ENCODE measurements at places on chromosomes 16 and 17. TPM values are rescaled to one million over a fixed set of nuclear protein-coding genes. Genes with fewer than 3 reads are reported as not detected.

TPSB2 gene
- total RNA-seq, result not detected

CD300H gene
- total RNA-seq, result not detected

SPHK1 gene
- 5.7 TPM for total RNA-seq

DNA sequence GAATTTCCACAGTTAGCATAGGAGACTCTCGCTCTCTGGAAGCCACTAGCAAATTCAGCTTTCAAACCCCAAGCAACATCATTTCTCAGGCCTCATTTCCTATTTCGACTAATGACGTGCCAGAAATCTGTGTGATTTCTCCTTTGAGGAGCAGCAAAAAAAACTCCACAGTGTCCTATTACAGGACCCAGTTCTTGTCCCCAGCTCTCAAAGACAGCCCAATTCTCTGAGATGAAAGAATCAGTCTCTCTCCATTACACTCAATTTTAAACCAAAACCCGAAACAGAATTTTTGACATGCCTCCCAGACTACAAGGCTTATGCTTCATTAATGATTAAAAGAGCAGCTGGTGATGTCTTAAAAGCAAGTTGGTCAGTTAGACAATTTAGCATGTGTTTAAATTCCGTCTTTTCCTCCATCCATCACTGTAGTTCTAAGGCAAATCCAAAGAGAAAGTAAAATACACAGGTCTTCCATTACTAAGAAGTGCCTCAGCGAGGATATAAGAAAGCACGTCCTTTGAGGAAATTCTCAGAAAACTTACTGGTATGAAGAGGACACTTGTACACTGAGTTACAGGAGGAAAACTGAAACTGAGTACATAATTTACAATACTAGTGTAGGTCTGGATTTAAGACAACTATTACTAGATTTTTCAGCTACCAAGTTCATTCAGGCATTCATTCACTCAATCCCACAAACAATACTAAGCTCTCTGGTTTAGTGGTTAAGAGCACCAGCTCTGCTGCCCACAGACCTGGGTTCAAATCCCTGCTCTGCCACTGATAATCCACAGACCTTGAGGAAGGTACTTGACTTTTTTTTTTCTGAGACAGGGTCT is 12.5 kb downstream of the TOM1L2 start:
- no peak for DNase-seq

DNA sequence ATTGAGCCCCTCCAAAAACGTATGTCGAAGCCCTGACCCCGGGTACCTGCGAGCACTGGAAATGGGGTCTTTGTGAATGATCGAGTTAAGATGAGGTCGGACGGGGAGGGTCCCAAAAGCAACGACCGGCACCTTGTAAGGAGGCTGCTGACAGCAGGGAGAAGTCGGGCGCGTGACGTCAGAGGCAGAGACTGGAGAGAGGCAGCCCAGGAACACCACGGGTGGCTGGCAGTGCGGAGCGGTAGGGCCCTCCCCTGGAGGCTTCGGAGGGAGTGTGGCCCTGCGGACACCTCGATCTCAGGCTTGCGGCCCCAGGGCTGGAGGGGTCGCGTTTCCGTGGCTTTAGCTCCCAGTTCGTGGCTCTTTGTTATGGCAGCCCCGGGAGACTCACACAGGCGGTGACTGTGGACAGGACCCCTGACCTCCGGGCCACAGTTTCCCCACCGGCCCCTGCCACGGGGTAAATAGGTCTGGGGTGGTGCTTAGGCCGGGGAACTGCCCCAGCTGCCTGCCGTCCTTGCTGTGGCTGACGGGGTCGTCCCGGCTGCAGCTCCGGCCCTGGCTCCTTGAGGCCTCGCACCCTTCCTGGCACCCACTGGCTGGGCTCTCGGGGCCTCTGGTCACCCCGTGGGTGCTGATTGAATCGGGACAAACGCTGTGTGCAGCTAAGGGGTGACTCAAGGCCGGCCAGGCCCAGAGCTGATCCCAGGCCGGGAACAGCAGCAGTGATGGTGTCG is 10.6 kb upstream of the SSTR5 start:
- DNase-seq, result no peak

DNA sequence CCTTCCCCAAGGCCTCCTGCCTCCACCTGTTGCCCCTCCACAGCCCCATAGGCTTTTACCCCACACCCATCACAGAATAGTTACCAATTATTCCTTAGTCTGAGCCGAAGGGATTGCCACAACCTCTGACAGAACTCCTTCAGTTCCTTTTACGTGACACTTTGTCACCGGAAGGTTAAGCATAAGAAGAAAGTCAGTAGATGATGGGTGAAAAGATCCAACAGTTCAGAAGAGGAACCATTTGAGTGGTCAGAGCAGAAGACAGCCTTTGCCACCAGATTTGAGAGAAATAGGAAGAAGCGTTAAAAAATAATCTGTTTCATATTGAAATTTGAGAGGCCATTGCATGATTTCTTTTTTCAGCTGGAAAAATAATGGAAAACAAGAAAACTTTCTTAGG is 1.2 kb downstream of the SRR start:
- DNase-seq, result no peak

- DNase-seq, result no peak
Measured at GRCh38 chr17:28550858-28551257, 1.6 kb downstream of the UNC119 start.

DNA sequence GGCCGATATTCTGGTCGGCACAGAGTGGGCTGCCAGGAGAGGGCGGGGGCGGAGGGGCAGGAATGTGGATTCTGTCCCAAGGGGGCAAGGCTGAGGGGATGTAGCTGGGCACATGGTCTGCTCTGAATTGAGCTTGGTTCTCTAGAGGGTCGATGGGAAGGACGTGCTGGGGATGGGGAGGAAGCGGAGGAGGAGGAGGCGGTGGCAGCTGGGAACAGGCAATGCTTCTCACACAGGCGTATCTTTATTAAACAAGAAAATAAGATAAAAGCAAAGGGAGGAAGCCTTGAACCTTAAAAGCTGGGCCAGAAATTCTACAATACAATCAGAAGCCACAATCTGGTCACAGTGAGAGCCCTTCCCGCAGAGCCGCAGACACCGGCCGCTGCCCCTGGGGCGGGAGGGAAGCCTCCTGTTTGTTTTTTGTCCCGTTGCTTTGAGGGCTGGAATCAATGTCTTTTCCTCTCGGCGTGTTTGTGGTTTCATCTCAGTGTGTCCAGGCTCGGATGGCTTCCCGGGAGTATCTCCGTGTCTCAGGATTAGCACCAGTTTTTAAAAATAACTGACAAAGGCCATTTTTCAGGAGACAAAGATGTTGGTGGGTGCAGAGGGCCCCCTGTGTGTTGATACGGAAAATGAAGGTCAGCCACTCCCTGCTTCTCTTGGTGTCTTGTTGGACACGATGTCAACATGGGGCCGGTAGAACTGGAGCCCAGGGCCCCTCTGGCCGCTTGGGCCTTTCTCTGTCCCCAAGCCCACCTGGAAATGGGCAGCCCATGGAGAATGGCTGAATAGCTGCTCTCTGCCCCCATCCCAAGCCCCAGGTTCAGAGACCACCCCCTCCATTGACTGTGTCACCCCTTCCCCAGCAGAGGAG is 12.3 kb upstream of the SLC7A5 start:
- DNase-seq, result no peak
